Sigmoid colon (tissue), 7 donors: ENCODE measurements at places on chromosomes 1 and 21. TPM values are rescaled to one million over a fixed set of nuclear protein-coding genes. Genes with fewer than 3 reads are reported as not detected.

- no peak for DNase-seq
These were observed 4.5 kb downstream of the STIL start for GRCh38 chr1:47309427-47309826.

Gene PLA2G2C
- polyA plus RNA-seq, result 0.09 TPM

DNA sequence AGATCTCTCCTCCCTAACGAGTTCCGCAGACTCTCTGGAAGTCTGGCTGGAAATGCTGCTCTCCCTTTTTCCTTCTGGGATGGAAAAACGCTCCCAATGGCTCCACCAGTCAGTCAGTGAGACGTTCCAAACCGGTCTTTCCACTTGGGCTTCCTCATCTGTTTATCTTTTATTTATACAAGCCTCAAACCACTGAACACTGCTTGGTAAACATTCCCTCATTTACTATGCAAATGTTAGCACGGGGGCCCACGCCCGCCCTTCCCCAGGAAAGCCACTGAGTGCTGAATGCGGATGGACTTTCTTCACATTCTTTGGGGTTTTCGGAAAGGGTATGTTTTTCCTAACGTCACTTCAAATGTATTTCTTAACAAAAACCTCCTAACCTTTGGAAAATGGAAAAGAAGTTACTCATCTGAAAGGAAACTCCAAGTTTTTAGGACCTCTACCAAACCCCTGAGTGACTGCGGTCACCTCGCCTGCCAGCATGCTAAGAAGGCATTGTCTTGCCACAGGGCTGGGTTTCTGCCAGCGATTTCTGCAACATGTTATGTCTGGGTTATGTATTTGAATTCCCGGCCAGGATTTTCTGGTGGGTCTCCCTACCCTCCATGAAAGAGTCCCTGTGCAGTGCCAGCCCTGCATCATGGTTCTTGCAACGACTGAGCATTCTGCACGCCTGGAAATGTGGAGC lies 14.0 kb upstream of the UMODL1 start:
- DNase-seq, result no peak

Gene ZMPSTE24
- 28.0 TPM for polyA plus RNA-seq

- DNase-seq, result no peak
These were observed 17.6 kb downstream of the COQ8A start for GRCh38 chr1:226957714-226958113.

DNA sequence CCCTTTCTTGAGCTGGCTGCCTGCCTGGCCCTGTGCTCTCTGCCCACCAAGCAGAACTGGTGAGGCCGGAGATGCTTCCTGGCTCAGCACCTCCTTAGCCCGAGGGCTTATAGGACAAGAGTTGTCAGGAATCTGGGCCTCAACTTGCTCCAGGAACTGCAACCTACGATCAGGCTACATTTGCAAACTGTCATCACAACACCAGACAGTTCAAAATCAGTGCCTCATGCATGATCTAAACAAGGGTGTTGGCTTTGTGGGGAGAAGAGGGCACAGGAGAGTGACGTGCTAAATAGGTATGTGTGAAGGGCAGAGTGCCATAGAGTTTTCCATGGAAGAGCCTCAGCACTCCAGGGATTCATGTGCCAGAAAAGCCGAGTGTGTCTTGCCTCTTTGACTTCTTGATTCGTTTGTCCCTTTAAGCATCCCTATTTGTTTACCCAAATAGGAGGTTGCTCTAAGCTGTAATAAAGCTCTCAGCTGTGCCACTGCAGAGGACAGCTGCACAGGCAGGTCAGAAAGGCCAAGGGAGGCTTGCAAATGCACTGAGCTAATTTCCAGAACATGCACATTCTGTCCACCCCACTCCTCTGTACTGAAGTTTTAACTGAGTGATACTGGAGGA lies 30.2 kb upstream of the NEK2 start:
- DNase-seq, result no peak

DNA sequence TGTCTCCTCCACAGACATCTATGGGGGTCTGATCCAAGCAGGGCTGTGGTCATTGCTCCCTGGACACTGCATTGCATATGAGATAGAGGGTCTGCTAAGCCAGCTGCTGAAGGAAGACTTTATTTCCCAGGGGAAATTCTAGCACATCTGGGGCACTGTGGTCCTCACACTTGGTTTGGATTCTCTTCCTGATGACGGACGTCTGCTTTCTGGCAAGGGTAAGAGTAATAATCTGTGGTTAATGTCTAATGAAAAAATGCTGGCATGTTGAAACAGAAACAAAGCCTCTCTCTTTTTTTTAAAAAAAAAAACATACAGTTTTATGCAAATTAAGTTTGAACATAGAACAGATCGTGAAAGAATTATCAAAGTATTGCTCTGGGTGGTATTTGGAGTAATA lies 553.9 kb downstream of the DPYD start:
- DNase-seq, result no peak

Gene ERG
- 3.9 TPM for polyA plus RNA-seq

DNA sequence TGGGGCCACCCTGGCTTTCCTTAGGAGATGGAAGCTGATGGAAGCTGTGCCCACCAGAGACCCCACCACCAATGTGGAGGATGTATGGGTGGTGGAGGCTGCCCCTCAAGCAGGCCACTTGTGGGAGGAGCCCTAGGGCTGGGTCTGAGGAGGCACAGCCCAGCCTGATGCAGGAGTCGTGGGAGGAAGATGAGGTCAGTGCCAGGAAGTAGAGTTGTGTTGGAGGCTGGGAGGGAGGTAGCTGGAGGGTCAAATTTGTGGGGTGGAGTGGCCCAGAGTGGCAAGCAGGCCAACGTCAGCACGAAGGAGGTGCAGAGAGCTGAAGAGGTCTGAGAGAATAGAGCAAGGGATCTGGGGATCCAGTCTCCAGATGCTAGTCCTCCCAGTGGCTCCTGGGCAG lies 119.0 kb upstream of the USP24 start:
- no peak for DNase-seq

DNA sequence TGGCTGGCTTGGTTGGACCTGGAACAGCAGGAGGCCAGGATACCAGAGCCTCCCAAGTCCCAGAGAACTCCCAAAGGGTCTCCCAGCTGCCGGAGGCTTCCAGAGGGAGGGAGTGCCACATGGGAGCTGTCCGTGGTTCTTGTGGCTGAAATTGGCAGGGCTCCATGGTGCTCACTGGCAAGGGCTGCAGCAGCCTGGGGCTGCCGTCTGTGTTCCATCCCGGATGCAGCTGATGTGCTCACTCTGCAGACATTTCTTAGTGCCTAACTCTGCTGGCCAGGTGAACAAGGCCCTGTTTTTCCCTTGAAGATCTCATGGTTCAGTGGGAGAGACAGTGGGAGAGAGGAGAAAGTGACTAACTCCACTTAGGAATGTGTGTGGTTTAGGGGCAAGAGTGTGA lies 261.1 kb downstream of the CAMTA1 start:
- no peak for DNase-seq

- no peak for DNase-seq
These were observed 27.1 kb downstream of the SHISAL2A start for GRCh38 chr1:52659851-52660596.

- DNase-seq, result no peak
These were observed 9.9 kb downstream of the GIPC2 start for GRCh38 chr1:78055565-78056132.

Gene TMCC2
- polyA plus RNA-seq, result not detected

DNA sequence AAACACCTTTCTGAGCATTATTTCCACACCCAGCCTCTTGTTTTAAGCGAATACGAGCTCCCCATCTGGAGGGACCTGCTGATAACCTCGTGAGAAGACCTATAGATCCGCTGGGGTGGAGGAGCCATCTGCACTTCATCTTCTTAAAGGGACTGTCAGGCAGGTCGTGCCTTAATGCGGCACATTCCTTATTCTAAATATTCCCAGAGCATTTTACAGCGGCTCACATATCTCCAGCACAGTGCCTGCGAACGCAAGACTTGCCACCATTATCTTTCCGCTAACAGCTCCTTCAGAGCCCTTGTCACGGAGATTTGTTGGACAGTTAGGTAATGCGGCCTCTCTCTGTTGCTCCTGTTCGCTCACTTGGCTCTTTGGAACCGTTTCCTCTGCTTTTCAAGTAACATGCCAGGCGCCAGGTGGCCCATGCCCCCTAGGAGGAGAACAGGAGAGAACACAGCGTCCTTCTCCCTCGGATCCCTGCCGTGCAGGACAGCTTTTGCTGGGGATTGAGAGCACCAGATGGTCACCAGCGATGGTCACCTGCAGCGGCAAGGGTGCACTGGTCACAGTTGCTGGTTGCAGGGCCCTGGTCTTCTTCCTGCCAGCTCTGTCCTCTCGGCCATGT lies 162.4 kb downstream of the PGBD5 start:
- no peak for DNase-seq

- no peak for DNase-seq
These were observed 8.7 kb downstream of the SMG7 start for GRCh38 chr1:183480971-183481441.

GRCh38 chr1:222404710-222405109 lies 143.2 kb downstream of the HHIPL2 start:
- DNase-seq, result no peak

Gene PGBD5
- polyA plus RNA-seq, result under 0.01 TPM

Gene CELA3A
- 0.54 TPM for polyA plus RNA-seq

Gene MCOLN2
- polyA plus RNA-seq, result 6.0 TPM

- no peak for DNase-seq
These were observed 167.7 kb downstream of the SIPA1L2 start for GRCh38 chr1:232462213-232462612.

DNA sequence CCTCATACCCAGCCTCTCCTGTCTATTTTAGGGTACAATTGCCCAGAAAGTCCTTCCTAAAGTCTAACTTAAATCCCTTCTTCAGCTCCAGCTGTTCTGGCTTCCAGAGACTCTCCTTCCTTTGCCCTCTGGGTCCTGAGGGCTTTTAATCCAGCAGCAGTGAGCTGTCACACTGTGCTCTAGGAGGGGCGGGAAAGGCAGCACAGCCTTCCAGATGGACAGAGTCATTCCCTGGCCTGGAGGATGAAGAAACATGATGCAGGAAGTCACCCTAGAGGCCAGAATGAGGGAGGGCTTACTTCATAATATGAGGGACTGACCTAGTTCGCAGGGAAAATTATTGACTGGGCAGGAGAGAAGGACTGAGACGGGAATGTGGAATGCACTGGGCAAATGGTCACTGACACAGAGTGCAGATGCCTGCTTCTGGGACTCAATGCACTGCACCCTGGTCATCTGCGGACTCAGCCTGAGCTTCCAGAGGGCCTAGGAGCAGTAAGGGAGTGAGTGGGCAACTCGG lies 1.3 kb downstream of the SH2D2A start:
- DNase-seq, result peak; percentile 92

DNA sequence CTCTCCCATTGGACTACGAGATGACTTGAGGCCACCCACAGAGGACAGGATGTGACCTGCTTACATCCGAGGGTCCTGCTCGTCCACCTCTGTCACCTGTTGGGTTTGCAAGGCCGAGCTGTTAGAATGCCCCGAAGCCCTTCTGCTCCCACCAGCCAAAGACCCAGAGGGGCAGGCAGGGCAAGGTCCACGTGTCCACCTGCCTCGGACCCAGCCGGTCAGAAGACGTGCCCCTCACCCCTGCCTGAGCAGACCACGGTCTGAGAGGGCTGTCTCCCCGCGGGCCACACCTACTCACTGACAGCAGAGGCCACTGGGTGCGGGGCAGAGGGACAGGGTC lies 30.3 kb upstream of the TRAPPC10 start:
- DNase-seq, result no peak

GRCh38 chr1:234605983-234606783 lies 3.8 kb downstream of the IRF2BP2 start:
- no peak for DNase-seq

DNA sequence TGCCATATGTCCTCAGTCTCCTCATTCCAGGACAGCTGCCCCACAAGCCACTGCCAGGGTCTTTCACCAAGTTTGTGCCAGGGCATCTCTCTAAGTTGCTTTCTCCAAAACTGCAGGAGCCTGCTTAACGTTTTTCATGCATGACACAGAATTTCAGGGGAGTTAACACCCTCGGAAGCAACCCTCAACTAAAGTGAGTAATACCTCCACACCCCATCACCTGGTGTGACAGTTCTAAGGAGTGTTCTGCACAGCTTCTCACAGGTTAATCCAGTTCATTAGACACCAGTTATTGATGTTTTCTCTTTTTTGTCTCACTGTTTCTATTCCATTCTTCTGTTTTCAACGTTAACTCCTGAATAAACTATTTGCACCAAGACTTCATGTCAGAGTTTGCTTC lies 115.0 kb downstream of the BACH1 start:
- DNase-seq, result no peak

DNA sequence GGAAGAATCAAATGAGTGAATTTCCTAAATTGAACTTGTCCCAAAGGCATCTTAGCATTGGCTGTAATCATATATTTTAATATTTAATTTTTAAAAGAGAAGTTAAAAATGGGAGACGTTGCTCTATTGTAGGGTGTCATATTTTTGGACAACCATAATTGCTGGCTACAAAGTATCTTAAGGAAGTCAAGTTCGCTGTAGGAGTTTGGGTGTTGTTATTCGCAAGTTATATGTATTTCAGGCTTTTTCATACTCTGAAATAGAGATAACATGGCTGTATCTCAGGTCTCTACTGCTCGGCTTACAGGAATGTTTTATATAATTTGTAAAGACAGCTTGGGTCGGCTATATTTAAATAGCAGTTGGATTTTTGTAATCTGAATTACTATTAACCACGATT lies 852 bp downstream of the TMEM50A start:
- DNase-seq, result no peak

Gene ADORA3
- polyA plus RNA-seq, result 3.0 TPM

DNA sequence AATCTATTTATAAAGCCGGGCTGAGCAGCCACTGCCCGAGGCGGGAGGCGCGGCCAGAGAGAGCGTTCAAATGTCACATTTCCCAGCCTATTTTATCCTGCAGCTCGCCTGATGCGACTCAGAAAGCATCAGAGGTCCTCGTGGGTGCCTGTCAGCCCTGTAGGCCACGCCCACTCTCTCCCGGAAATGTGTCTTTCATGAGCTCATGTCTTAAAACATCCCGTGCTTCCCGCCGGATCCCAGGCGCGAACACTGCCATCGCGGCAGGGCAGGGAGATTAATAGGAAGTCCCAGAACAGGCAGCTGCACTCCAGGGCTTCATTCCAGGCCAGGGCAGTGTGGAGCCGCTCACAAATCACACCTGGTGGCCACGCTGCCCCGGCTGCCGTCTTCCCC lies 117.5 kb downstream of the PRDM16 start:
- peak; percentile 84 for DNase-seq

GRCh38 chr1:239795304-239795703 lies 296.4 kb upstream of the FMN2 start:
- DNase-seq, result no peak

DNA sequence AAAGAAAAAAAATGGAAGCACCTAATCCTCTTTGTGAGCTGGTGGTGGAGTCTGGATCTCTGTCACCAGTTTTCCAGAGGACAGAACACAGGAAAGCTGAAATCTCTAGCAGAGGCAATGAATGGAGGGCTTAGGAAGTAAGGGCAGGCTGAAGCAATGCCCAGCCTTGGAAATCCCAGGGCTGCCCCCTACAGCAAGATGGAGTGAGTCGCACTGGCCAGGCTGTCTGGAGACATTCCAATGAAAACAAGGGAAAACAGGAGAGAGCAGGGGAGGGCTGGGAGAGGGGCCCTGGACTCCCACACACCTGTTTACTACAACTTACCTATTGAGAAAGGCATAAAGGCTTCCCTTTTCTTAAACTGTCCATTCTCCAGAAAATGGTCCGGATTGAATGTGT lies 25.9 kb downstream of the CYP2J2 start:
- no peak for DNase-seq

GRCh38 chr1:227753999-227754711 lies 18.9 kb downstream of the SNAP47 start:
- no peak for DNase-seq

GRCh38 chr1:101235696-101236515 lies 913 bp upstream of the S1PR1 start:
- DNase-seq, result peak; percentile 72
